ELF-1 (cell line): ENCODE measurements at places on chromosomes 12 and 14.

- DNase-seq = no peak
Measured at GRCh38 chr14:94298130-94298529, 5.1 kb upstream of the SERPINA10 start.

DNA sequence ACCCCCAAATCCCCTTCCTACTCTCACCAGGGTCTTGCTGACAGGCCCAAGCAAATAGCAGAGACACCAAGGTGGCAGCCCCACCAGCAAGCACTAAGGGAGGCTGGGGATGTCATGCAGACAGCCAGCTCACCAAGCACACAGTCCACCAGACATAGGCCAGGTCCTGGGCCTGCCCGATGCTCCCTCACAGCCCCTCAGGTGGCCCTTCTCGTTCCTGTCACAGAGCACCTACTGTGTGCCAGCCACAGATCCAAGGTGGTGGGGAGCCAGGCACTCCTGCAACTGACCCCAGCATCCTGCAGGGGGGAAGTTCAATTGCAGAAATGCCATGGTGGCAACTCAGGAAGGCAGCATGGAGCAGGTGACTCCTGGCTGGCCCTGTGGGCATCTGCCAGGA, 60.5 kb upstream of the PNMA1 start:
- no peak for DNase-seq

DNA sequence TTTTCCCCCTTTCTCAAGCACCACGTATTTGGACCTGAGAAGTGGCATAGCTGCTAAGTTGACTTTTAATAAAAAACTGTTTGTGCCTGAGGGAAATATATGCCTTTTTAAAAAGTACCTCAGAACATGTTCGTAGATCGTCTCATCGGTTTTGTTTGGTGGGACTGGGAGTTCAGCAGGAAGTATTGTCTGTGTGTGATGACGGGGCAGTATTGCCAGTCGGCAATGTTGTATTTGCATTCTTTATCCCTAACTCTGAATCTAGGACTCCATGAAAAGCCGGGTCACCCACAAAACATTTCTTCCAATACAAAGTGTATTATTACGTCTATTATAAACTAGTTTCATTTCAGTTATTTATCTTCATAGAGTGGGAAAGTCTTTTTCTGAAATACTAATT, 19.7 kb upstream of the FGD4 start:
- DNase-seq = no peak

DNA sequence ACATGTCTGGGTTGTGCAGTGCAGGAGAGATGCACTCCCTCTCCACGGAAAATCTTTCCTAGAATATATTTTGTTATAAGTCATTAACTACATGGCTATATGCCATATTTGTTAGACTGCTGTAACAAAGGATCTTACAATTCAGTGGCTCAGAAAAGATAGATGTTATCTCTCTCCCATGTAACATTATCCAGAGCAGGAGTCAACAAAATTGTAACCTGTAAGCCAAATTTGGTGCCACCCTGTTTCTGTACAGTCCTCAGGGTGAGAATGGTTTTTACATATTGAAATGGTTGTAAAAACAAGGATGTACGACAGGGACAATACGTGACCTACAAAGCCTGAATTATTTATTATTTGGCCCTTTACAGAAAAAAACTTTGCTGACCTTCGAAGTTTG, 155.5 kb downstream of the KIF21A start:
- DNase-seq = no peak

GRCh38 chr12:51087818-51088217, 4.4 kb upstream of the CSRNP2 start:
- DNase-seq = no peak

GRCh38 chr12:85923767-85924331, 49.8 kb downstream of the NTS start:
- DNase-seq = no peak

DNA sequence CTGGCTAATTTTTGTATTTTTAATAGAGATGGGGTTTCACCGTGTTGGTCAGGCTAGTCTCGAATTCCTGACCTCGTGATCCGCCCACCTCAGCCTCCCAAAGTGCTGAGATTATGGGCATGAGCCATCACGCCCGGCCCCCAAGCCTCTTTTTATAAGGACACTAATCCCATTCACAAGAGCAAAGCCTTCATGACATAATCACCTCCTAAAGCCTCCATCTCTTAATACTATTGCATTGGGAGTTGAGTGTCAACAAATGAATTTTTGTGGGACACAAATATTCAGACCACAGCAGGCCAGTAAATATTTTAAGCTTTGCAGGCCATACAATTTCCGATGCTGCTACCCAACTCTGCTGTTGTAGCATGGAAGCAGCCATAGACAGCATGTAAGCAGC, 10.9 kb downstream of the RNF212B start:
- no peak for DNase-seq

- DNase-seq = no peak
Measured at GRCh38 chr12:117042862-117043261, 56.4 kb downstream of the TESC start.

GRCh38 chr14:105177082-105177481, 4.0 kb downstream of the NUDT14 start:
- DNase-seq = no peak

- DNase-seq = no peak
Measured at GRCh38 chr12:104357421-104357952, 53.9 kb downstream of the EID3 start.

DNA sequence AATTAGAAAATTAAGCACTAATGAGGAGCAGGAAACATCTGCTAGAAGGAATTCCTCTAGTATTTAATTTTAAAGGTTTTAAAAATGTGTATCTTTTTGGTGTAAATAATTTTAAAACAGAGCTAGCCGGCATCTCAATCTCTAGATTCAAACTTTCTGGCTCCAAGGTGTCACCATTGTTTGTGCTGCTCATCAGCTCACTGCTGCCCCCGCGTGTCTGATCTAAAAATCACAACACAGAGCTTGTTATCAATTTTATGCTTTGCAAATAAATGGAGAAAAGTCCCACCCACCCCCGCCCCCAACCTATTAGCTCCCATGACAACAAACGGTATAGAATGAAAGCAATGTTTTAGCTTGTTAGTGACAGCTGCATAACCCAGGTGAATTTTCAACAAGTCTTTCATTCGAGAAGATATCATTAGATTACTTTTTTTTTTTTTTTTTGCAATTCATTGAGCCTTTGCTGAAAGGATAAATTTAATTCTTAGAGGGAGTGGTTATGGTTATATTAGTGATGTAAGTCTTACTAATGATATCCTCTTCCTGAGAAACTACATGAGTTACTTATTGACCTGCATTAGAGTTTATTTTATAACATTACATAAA, 11.3 kb upstream of the ABHD12B start:
- DNase-seq = peak; percentile 75

DNA sequence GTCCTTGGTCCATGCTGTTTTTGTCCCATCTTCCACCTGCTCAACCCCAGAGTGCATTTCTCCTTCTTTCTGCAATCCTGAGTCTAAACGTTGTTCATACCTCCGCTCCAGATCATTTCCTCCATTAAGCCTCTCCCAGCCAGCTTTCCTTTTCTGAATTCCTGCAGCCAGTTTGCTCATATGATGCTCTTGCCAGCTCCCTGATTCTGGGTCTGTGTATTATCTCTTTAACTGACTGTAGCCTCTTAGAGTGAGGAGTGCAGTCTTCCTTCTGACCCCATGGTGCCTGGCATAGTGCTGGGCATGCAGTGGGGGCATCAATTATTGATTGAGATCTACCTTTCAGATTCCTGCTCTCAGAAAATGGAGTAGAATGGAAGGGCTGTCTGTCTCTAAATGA, 11.5 kb upstream of the TBPL2 start:
- no peak for DNase-seq

DNA sequence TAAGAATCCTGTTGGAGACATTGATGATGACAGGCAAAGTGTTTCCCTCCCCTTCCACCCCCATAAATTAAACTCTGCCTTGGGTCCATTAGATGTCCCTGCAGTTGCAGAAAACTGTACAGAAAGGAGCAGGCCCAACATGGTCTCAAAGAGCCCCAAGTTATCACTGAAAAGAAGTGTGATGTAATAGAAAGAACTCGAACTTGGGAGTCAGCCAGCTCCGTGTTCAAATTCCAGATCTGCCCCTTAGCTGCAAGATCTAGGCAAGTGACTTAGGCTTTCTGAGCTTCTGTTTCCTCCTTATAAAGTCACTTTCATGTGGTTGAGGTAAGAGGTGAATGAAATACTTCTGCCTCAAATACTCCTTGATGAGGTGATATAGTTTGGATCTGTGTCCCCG, 49.6 kb upstream of the CEP83 start:
- no peak for DNase-seq

DNA sequence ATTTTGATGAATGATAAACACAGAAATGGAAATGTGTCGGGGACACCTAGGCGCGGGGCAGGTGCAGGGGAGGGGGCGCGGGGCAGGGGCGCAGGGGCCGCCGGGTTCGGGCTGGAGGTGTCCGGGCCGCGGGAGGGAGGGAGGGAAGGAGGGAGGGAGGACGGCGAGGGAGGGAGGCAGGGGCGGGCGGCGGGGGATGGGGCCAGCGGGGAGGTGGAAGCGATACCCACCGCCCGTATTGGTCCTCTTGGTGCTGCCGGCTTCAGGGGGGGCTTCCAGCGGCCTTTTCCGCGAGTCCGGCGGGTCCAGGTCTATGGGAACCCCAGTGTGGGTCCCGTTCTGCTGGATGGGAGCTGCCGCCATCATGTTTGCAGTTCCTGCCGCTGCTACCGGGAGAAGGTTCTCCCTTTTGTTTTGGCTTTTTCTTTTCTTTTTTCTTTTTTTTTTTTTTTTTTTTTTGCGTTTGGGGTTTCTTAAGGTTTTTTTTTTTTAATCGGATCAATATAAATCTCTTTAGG, 703 bp downstream of the NOVA1 start:
- DNase-seq = peak; percentile 25

- DNase-seq = peak; percentile 22
Measured at GRCh38 chr14:68397822-68398221, 395.0 kb downstream of the ZFP36L1 start.

DNA sequence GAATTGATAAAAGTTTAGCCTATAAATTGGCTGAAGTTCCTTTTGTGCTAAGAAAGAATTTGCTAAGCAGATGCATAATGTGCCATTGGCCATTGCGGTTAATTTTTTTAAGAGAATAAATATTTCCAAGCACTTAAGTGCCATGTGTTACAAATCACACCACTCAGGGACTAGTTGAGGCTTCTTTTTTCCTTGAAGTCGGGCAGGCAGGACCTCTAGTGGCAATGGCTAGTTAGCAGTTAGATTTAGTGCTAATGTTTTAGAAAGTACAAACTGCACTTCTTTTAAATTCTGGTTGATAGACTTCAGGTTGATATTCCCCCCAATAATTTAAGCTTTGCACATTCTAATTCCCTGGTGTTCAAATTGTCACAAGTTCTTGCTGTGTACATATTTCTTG, 294.3 kb downstream of the APAF1 start:
- peak; percentile 10 for DNase-seq

DNA sequence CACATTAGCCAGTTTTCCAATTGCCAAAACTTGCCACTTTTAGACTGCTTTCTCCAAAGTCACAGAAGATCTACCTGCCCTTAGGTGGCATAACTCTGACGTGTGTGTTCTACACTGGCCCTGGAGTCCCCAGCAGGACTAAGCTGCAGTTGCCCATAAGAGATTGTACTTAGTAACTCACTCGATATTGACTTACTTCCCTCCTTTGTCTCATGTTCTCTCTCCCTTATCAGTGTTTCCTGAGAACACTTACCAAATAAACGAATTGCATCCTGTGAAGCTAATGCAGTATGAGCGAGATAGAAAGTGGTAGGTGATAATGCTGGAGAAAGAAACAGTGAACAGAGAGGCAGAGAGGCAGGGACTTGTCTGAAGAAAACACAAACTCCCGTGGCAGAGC, 117.2 kb downstream of the NUAK1 start:
- DNase-seq = no peak

- no peak for DNase-seq
Measured at GRCh38 chr12:80924437-80924836, 13.3 kb downstream of the LIN7A start.

DNA sequence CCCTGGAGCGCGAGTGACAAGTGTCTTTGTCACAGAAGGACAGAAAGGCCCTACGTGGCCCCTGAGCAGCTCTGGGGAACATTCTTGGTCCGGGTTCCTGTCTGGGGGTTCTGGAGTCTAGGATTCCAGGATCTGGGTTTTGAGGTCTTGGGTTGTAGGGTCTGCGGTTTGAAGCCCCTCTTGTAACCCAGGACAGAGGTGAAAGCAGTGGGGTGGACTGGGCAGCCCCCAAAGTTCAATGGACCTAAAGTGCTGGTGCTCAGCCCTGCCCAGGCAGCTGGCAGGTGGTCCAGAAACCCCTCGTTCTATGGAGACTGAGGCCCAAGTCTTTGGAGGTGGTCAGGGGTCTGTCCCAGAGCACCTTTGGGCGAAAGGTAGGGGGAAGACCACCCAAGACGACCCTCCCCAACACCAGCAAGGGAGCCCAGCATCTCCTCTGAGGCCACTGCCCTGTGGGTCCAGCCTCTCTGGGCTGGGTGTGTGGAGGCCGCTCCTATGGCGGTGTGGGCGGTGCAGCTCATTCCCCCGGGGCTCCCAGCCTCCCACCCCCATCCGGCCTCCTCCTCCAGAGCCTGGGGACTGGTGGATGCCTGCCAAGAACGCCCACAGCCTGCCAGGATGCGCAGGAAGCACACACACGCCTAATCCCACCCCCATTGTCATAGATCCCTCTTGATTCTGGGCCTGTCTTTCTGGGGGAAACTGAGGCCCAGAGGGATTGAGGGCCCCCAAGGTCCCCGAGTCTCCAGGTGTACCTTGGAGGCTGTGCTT, 30.2 kb upstream of the ANKRD9 start:
- DNase-seq = no peak

GRCh38 chr12:53048780-53049401, 974 bp upstream of the TNS2 start:
- DNase-seq = peak; percentile 83

DNA sequence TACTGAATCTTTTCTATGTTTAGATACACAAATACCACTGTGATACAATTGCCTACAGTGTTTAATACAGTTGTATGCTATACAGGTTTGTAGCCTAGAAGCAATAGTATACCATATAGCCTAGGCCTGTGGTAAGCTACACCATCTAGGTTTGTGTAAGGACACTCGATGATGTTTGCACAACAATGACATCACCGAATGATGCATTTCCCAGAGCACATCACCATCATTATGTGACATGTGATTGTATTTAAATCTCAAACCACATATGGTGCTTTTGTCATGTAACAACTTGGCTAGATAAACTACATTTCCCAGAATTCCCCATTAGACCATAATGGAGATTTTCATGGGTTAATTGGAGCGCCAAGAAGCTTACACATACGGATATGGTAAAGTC, 128.4 kb upstream of the CPNE8 start:
- no peak for DNase-seq
